ENCODE measurements at places on chromosomes 5 and 9. TPM values are rescaled to one million over a fixed set of nuclear protein-coding genes. Genes with fewer than 3 reads are reported as not detected.

LCN9 gene
- not detected for total RNA-seq

OTP gene
- not detected for total RNA-seq

INSL4 gene
- total RNA-seq = not detected

CDH6 gene
- total RNA-seq = not detected

HSPB3 gene
- not detected for total RNA-seq

DNA sequence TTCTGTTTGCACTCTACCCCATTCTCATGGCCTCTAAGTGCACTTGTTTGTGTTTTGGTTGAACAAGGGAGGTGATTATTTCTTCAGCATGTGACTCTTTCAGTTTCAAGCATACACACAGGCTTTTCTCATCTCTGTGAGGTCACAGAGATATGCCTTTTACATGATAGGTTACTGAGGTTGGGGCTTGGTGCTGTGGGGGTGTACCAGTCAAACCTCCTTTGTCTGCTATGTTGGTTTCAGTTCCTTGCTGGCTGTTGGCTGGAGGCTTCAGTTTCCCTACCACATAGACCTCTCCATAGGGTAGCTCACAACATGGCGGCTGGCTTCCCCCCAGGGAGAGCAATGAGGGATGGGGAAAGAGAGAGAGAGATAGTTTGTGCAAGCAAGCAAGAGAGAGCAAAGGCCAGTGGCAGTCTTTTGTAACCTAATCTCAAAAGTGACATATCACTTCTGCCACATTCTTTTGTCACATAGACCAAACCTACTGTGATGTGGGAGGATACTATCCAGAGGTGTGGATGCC, 96.7 kb upstream of the SEMA6A start:
- DNase-seq = no peak

- no peak for DNase-seq
Observed at GRCh38 chr5:152638996-152639552, 234.0 kb upstream of the NMUR2 start.

DNA sequence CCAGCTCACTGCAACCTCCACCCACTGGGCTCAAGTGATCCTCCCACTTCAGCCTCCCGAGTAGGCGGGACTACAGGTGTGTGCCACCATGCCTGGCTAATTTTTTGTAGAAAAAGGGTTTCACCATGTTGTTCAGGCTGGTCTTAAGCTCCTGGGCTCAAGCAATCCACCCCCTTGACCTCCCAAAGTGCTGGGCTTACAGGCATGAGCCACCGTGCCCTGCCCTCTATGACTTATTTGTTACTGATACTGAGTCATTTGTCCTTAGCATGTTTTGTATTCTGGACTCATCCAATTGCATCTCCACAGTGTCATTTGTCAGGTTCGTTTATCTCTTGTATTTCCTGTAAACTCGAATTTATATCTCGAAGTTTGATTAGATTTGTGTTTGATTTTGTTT, 2.7 kb upstream of the ITK start:
- peak; percentile 60 for DNase-seq

GRCh38 chr5:6399980-6400910, 21.9 kb upstream of the MED10 start:
- no peak for DNase-seq

GRCh38 chr9:4106081-4106759, 193.6 kb downstream of the GLIS3 start:
- DNase-seq = no peak

- no peak for DNase-seq
Observed at GRCh38 chr9:135488527-135488926, 8.9 kb downstream of the PPP1R26 start.

DNA sequence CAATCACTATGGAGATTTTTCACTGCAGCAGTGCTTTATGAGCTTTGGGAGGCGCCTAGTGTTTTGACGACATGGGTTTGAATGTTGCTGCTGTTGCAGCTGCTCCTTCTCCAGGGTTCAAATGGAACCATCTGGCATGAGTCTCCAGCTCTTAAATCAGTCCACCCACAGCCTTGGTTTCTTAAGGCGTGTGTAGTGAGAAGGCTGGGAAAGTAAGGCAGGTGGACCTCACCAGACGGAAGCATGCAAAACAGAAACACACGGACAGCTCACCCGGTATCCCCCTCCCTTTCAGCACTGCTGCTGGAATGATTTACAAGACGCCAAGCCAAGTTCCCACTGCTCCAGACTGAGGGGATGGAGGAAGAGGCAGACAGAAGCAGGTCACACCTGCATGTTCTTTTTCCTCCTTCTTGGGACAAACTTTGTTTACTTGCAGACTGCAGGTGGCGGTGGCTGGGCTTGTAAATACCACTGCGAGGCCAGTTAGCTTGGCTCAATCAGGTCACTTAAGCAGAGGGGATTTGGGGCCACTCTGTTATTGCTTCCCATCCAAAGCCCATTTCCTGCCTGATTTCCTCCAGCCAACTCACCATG, 47.4 kb downstream of the ADAM19 start:
- DNase-seq = no peak

- DNase-seq = no peak
Observed at GRCh38 chr5:107502676-107503060, 168.1 kb downstream of the EFNA5 start.

GRCh38 chr5:147674411-147674810, 108.1 kb downstream of the JAKMIP2 start:
- DNase-seq = no peak
